ENCODE measurements at places on chromosomes 3 and 15.

DNA sequence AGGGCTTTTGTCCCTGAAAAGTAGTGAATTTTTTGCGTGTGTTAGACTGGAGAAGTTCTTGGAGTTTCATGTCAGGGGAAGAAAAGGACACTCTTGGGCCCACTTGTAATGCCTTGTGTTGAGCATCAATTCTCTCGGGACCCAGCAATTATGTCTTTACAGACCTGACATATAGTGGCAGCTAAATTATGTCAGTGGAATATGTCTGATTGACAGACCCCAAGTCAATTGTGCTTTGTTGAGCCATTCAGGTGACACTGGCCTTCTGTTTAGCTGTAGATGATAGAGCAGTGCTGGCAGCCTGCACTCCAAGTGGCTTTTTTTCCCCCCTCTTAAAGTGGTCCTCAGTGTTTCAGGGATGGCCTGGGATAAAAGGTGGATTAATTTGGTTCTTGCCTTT lies 112.1 kb upstream of the AGBL1 start:
- H3K4me1 ChIP-seq, result no peaks in the 10 kb centered on the region
- H3K36me3 ChIP-seq, result no peaks in the 10 kb centered on the region
- H3K4me3 ChIP-seq, result no peak overlapping the region

DNA sequence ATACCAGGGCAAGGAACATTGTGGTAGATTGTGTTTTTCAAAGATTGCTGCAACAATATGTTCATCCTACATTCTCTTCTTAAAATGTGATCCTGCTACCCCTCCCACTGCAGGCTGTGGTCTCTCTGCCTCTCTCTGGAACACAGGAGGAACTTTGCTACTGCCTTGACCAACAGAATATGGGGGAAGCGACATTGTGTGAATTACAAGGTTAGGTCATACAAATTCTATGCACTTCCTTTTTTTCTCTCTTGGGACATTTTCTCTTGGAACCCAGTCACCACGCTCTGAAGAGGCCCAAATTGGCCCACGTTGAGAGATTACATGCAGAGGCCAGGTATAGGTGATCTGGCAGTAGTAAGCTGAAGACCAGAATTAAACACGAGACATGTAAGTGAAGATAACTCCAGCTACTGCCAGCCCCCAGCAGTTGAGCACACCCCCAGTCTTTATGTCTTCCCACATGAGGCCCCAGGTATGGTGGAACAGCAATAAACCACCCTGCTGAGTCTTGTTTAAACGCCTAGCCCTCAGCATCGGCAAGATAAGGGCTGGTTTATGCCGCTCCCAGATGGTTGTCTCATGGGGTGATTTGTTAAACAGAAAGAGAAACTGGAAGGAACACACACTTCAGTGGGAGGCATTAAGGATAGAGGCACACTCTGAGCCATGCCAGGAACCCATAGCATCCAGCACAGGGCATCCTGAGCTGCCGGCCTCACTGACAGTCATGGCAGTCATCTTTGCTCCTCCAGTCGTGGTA lies 59.9 kb downstream of the FAM43A start:
- no peaks in the 10 kb centered on the region for H3K27me3 ChIP-seq
- DNase-seq, result no peak
- H3K4me3 ChIP-seq, result no peak overlapping the region
- no peaks in the 10 kb centered on the region for H3K36me3 ChIP-seq
- H3K27ac ChIP-seq, result no peak overlapping the region

DNA sequence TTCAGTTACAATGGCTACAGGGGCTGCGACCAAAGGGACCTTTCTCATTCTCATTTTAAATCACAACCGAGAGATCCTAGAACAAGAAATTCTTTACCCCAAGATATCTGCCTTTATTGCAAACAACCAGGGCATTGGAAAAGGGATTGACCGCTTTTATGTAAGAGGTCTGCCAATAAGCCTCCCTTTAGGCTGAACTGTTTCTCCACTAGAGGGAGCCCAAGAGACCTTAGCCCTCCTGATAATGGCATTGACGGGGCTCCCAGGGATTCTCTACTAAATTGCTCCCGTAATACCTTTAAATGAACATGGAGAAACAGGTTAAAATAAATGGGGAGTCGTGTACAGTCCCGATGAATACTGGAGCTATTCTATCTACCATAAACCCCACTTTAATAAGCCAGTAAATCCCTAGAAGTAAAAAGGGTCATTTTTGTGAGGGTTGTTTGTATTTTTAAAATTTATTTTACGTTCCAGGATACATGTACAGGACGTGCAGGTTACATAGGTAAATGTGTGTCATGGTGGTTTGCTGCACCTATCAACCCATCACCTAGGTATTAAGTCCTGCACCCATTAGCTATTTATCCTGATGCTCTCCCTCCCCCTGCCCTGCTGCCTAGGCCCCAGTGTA lies 7.5 kb upstream of the IGSF10 start:
- H3K27ac ChIP-seq, result no peak overlapping the region
- no peaks in the 10 kb centered on the region for H3K4me1 ChIP-seq
- no peak overlapping the region for H3K4me3 ChIP-seq
- no peaks in the 10 kb centered on the region for H3K36me3 ChIP-seq

DNA sequence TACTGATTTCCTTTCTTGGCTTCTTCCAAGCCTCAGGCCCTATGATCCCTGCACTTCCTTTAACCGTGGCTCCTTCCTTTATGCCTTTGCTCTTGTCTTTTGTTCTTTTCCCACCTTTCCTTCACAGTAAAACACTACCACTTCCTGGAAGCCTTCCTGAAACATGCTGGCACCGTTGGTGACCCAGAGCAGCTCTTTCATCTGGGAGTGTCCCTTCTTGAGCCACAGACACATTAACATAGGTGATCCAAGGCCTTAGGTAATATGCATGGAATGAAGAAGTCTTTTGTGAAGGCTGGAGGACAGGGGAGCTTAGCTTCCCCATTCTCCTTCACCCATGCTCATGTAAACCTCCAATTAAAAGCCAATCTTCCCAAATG lies 39.4 kb downstream of the AMOTL2 start:
- H3K36me3 ChIP-seq, result no peaks in the 10 kb centered on the region
- no peak for DNase-seq
- no peak overlapping the region for H3K27ac ChIP-seq
- H3K4me3 ChIP-seq, result no peak overlapping the region
- no peaks in the 10 kb centered on the region for H3K27me3 ChIP-seq
- no peaks in the 10 kb centered on the region for H3K4me1 ChIP-seq

GRCh38 chr15:81516461-81516860 lies 142.4 kb upstream of the TMC3 start:
- H3K27me3 ChIP-seq, result no peaks in the 10 kb centered on the region
- no peak overlapping the region for H3K4me3 ChIP-seq
- no peaks in the 10 kb centered on the region for H3K4me1 ChIP-seq
- DNase-seq, result no peak
- no peaks in the 10 kb centered on the region for H3K36me3 ChIP-seq

DNA sequence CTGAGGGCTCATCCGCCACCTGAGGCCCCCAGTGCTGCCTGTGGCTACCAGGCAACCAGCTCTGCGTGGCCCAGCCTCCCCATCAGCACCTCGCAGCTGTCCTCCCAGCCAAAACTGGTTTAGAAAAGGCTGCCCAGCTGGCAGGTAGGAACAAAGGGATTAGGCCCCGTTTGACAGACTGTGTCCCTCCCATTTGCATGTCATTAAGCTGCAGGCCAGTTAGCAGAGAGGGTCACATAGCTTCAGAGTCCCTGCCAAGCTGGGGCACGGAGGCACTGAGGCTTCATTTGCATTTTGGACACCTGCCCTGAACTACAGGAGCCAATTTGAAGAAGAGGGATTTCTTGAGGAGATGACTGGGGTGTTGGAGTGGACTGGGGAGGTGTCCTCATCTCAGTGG lies 177.9 kb downstream of the TLE3 start:
- H3K27me3 ChIP-seq, result no peaks in the 10 kb centered on the region
- no peaks in the 10 kb centered on the region for H3K4me1 ChIP-seq
- H3K27ac ChIP-seq, result no peak overlapping the region
- DNase-seq, result no peak
- no peak overlapping the region for H3K4me3 ChIP-seq

- H3K27me3 ChIP-seq, result no peaks in the 10 kb centered on the region
- DNase-seq, result no peak
- H3K4me3 ChIP-seq, result no peak overlapping the region
- H3K27ac ChIP-seq, result no peak overlapping the region
Measured at GRCh38 chr3:60998858-60999257, 252.4 kb downstream of the FHIT start.

DNA sequence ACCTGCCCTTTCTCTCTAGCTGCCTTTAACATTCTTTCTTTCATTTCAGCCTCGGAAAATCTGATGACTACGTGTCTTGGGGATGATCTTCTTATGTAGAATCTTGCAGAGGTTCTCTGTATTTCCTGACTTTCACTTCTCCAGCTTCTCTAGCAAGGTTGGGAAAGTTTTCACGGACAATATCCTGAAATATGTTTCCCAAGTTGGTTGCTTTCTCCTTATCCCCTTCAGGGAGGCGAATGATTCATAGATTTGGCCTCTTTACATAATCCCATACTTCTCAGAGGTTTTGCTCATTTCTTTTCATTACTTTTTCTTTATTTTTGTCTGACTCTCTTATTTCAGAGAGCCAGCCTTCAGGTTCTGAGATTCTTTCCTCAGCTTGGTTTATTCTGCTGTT lies 62.1 kb upstream of the CCDC54 start:
- no peak overlapping the region for H3K4me3 ChIP-seq
- H3K27ac ChIP-seq, result no peak overlapping the region
- H3K36me3 ChIP-seq, result no peaks in the 10 kb centered on the region
- H3K4me1 ChIP-seq, result no peaks in the 10 kb centered on the region
- no peak for DNase-seq
